ENCODE measurements at places on chromosomes 13 and 19. TPM values are rescaled to one million over a fixed set of nuclear protein-coding genes. Genes with fewer than 3 reads are reported as not detected.
A peak's percentile ranks its signal among the peaks of the same experiment; 100 is the strongest.

CYP4F2 gene
- total RNA-seq, result not detected

PLIN4 gene
- not detected for total RNA-seq

ZNF816 gene
- total RNA-seq, result 12.9 TPM

ZIM2 gene
- not detected for total RNA-seq

FCER2 gene
- total RNA-seq, result 0.29 TPM

GPC5 gene
- total RNA-seq, result not detected

CFAP97D2 gene
- not detected for total RNA-seq

MADCAM1 gene
- total RNA-seq, result 0.16 TPM

GRCh38 chr13:98557937-98558792, 18.7 kb downstream of the STK24 start:
- H3K27ac ChIP-seq, result no peak overlapping the region
- no peaks in the 10 kb centered on the region for H3K27me3 ChIP-seq
- no peak overlapping the region for H3K4me3 ChIP-seq
- peaks cover 74% of the 10 kb centered on the region for H3K4me1 ChIP-seq

- H3K36me3 ChIP-seq, result peaks cover 18% of the 10 kb centered on the region
- H3K4me3 ChIP-seq, result no peak overlapping the region
- peaks cover 6% of the 10 kb centered on the region for H3K4me1 ChIP-seq
- H3K27ac ChIP-seq, result no peak overlapping the region
Observed at GRCh38 chr13:50535050-50535449, 308.4 kb downstream of the DLEU7 start.

GRCh38 chr19:38635483-38636399, 11.7 kb upstream of the ACTN4 start:
- peaks cover 40% of the 10 kb centered on the region for H3K4me1 ChIP-seq
- no peaks in the 10 kb centered on the region for H3K27me3 ChIP-seq
- H3K4me3 ChIP-seq, result no peak overlapping the region
- peaks cover 48% of the 10 kb centered on the region for H3K36me3 ChIP-seq
- peak overlapping the region; percentile 77 for H3K27ac ChIP-seq

GRCh38 chr19:57192077-57192420, 749 bp downstream of the ZNF264 start:
- peak overlapping the region; percentile 94 for H3K27ac ChIP-seq
- H3K27me3 ChIP-seq, result no peaks in the 10 kb centered on the region
- no peak for DNase-seq

GRCh38 chr19:4066682-4067395, at the start of gene ZBTB7A:
TSS of gene ZBTB7A (minus strand) at chr19:4066899. CDS start at chr19:4055232, 11,667 bp downstream.
- H3K4me1 ChIP-seq, result peaks cover 41% of the 10 kb centered on the region
- peak; percentile 87 for DNase-seq
- peak within 1 kb of the TSS; percentile 82 for H3K4me3 ChIP-seq
- no peaks in the 10 kb centered on the region for H3K27me3 ChIP-seq

DNA sequence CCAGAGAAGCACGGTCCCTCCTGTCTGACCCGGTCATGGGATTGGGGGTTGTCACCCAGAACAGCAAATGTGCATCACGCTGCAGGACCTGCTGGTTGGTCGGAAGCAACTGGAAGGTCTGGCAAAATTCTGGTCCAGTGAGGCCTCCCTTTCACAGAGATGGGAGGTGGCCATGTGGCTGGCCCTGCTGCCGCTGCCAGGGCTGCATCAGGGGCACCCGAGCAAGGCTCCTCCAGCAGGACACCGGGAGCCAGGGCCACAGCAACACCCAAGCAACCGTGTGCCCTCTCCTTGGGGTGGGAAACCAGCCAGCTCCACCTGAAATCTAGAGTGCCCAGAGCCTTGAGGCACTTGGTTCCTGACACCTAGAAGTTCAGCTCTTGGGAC, 11.5 kb upstream of the GAS6 start:
- peaks cover 18% of the 10 kb centered on the region for H3K27me3 ChIP-seq
- no peak overlapping the region for H3K4me3 ChIP-seq
- no peak for DNase-seq

- H3K36me3 ChIP-seq, result no peaks in the 10 kb centered on the region
- H3K4me3 ChIP-seq, result no peak overlapping the region
- no peak overlapping the region for H3K27ac ChIP-seq
- H3K27me3 ChIP-seq, result no peaks in the 10 kb centered on the region
- DNase-seq, result no peak
Observed at GRCh38 chr13:60990032-60990733, 425.5 kb downstream of the PCDH20 start.

DNA sequence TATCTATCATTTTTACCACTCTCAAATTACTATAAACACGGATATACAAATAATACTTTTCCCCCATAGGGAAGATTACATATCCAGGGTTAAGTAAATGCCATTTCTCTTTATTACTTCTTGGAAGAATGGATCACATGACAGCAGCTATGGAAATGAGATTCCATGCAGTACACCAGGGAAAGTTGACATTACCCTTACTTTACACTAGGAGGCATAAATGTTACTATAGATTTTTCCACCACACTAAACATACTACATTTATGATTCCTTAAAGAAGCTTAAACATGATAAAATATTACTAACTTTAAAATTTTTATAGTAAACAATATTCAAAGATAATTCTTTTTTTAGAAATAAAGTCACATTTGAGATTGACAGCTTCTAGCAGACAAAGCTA, 611.4 kb downstream of the PCDH9 start:
- DNase-seq, result no peak
- H3K4me1 ChIP-seq, result no peaks in the 10 kb centered on the region
- H3K27ac ChIP-seq, result no peak overlapping the region
- H3K36me3 ChIP-seq, result no peaks in the 10 kb centered on the region

DNA sequence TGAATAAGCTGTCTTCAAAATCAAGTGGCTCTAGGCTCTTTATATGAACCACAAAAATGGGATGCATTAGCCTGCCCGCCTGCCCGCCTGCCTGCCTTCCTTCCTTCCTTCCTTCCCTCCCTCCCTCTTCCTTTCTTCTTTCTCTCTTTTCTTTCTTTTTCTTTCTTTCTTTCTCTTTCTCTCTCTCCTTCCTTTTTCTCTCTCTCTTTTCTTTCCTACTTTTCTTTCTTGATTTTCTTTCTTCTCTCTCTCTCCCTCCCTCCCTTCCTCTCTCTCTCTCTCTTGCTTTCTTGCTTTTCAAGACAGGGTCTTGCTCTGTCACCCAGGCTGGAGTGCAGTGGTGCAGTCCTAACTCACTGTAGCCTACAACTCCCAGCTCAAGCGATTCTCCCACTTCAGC, 26.9 kb downstream of the F2RL3 start:
- no peaks in the 10 kb centered on the region for H3K4me1 ChIP-seq
- no peak for DNase-seq
- H3K27ac ChIP-seq, result no peak overlapping the region
- no peak overlapping the region for H3K4me3 ChIP-seq
- H3K27me3 ChIP-seq, result no peaks in the 10 kb centered on the region

DNA sequence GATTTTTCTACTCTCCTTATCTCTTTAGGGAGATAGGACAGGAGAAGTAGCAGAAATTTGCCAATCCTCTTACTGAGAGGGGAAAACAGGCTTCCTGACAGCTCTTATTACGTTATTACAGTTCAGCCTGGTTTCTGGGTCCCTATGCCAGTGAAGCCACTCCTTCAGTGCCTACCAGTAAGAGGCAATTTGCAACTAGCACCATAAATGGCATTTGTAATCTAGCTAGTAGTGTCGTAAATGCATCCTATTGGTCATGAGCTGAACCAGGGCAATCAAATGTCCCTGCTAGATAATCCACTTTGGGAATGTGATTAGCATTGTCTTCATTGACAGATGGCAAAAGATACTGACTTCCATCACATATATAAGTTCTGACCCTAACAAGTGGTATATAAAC, 428.8 kb downstream of the DCT start:
- DNase-seq, result no peak
- H3K4me1 ChIP-seq, result no peaks in the 10 kb centered on the region
- H3K4me3 ChIP-seq, result no peak overlapping the region
- peaks cover 3% of the 10 kb centered on the region for H3K27me3 ChIP-seq
- H3K27ac ChIP-seq, result no peak overlapping the region

DNA sequence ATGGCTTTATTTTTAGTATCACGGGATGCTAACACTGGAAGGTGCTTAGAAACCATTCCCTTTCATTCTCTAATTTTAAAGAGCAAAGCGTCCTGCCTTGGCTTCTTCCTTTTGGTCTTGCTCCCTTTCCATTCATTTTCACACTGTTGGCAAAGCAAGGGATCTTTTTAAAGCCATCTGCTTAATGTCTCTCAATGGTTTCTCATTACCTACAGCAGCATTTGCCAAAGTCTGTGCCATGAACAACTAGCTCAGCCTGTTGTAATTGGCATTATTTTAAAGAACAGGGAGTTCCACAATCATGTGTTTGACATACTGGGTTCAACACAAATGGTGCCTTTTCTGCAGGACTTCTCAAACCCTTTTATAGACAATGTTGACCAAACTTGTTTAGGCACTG, 444.3 kb downstream of the GPC6 start:
- H3K27me3 ChIP-seq, result no peaks in the 10 kb centered on the region
- no peak overlapping the region for H3K4me3 ChIP-seq
- no peaks in the 10 kb centered on the region for H3K4me1 ChIP-seq
- no peaks in the 10 kb centered on the region for H3K36me3 ChIP-seq
- no peak for DNase-seq

GRCh38 chr13:35524171-35524570, 47.7 kb upstream of the MAB21L1 start:
- H3K4me1 ChIP-seq, result no peaks in the 10 kb centered on the region
- no peaks in the 10 kb centered on the region for H3K36me3 ChIP-seq
- H3K4me3 ChIP-seq, result no peak overlapping the region
- DNase-seq, result no peak
- H3K27me3 ChIP-seq, result no peaks in the 10 kb centered on the region
- H3K27ac ChIP-seq, result no peak overlapping the region

DNA sequence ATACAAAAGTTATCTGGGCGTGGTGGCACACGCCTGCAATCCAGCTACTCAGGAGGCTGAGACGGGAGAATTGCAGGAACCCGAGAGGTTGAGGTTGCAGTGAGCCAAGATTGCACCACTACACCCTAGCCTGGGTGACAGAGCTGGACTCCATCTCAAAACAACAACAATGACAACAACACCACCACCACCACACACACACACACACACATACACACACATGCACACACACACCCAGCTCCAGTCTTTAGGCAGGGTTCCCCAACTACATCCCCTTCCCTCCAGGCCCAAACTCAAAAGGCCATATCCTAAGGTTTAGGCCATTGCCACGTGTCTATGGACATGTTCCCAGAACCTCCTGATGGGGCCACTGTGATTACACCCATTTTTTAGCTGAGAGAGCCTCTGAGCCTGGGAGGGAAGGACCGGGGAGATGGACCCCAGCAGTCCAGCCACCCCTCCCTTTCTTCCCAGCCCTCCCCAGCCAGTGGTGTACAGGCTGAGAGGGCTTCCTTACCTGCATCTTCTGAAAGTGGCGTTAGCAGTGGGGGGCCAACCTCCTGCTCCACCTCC, 9.0 kb upstream of the DMWD start:
- no peak overlapping the region for H3K27ac ChIP-seq
- peaks cover 22% of the 10 kb centered on the region for H3K27me3 ChIP-seq
- H3K4me1 ChIP-seq, result peaks cover 5% of the 10 kb centered on the region
- DNase-seq, result no peak

DNA sequence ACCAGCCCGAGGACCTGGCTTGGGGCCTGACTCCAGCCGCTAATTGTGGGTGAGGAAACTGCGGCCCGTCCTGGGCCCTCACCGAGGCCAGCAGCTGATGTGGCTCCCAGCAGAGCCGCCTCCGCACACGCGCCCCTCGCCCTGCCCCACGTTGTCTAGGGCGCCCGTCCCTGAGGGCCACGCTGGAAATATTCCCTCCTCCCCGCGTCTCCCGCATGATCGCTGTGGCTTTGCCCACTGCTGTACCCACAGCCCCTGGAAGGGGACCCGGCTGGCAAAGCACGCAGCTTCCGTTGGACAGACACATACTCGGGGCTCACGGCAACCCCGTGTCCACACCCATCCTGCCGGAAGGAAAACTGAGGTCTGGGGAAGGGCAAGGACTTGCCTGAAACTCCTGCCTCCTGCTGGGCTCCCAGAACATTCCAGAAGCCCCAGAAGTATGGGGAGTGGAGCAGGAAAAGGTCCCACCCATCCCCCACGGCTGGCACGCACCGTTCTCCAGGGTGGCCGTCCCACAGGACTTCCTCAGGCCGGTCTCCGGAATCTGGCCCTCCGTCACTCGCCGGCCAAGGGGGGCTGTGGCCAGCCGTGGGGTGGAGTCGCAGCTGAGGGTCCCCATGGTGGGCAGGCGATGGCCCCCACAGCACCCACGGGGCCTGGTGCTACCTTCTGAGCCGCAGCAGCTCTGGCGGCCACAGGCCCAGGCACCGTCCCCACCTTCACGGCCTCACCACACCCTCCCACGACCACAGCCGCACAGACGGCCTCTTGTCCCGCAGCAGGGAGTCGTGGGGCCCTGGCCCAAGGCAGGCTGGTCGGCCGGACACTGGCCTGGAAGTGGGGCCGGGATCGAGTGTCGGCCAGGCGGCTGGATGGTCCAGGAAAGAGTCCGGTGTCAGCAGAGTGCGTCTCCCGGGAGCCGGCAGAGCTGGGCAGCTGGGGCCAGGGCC, 13.6 kb upstream of the SHC2 start:
- H3K4me1 ChIP-seq, result no peaks in the 10 kb centered on the region
- no peak overlapping the region for H3K27ac ChIP-seq
- H3K36me3 ChIP-seq, result no peaks in the 10 kb centered on the region
- DNase-seq, result no peak

GRCh38 chr19:2556221-2557092, 80.5 kb downstream of the GADD45B start:
- no peaks in the 10 kb centered on the region for H3K36me3 ChIP-seq
- peaks cover 71% of the 10 kb centered on the region for H3K4me1 ChIP-seq
- DNase-seq, result no peak
- H3K4me3 ChIP-seq, result no peak overlapping the region
- peak overlapping the region; percentile 41 for H3K27ac ChIP-seq
- H3K27me3 ChIP-seq, result no peaks in the 10 kb centered on the region

DNA sequence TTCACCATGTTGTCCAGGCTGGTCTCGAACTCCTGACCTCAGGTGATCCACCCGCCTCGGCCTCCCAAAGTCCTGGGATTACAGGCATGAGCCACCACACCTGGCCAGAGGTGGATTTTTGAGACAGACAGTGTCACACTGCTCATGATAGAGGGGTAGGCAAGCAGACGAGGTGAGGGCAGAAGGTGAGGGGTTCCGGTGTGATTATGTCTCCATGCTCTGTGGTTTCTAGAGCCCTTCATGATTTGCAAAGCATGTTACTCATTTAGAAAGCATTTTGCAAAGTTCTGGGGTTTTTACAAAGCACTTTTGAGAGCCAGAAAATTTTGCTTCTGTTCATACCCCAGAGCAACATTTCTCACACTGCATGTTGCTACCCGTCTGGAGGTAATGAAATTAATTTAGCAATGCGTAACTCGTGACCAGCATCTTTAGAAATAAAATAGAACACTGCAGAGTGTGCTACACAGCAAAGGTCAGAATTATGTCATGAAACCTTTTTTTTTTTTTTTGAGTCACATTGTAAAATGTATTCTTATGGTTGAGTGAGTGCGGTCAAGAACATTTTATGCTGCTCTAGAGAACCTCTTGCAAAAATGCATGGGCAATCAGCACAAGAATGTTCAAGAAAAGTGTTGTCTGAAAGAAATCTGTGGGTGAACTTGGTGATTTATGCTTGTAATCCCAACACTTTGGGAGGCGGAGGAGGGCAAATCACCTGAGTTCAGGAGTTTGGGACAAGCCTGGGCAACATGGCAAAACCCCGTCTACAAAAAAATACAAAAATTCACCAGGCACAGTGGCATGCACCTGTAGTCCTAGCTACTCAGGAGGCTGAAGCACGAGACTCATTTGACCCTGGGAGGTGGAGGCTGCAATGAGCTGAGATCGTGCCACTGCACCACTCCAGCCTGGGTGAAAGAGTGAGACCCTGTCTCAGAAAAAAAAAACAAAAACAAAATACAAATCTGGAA, 58.0 kb downstream of the MAP4K1 start:
- no peaks in the 10 kb centered on the region for H3K36me3 ChIP-seq
- H3K4me3 ChIP-seq, result peak overlapping the region; percentile 43
- peaks cover 49% of the 10 kb centered on the region for H3K4me1 ChIP-seq
- DNase-seq, result peak; percentile 55
- H3K27me3 ChIP-seq, result peaks cover 23% of the 10 kb centered on the region

All from activated CD8-positive, alpha-beta T cell treated with anti-CD3 and anti-CD28 coated beads, Interleukin-2, amount 10 ng/mL, durations not matched to agents 7 days and 5 days (primary cell).